ENCODE measurements at places on chromosomes 7 and 10.

- DNase-seq: no peak
Measured at GRCh38 chr10:74206746-74207145, 55.7 kb downstream of the ADK start.

- no peak for DNase-seq
Measured at GRCh38 chr7:17916786-17917185, 23.5 kb downstream of the SNX13 start.

DNA sequence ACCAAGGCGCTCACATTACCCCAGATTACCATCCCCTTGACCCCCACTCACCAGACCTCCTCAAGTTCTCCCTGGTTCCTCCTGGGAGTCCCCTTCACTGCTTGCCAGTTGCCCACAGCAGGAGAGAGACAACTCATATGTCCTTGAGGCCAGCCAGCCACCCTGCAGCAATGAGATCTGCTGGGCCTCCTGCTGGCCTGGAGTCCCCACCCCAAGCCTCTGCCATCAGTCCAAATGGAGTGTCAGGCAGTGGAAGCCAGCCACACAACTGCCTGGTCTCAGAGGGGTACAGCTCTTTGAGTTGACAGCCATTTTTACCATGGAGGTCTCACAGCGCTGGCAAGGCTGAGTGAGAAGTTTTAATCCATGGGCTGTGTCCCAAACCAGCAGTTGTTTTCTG is 53.0 kb upstream of the EXOC4 start:
- DNase-seq: no peak

GRCh38 chr7:2792235-2792634 is 51.9 kb downstream of the GNA12 start:
- DNase-seq: no peak

DNA sequence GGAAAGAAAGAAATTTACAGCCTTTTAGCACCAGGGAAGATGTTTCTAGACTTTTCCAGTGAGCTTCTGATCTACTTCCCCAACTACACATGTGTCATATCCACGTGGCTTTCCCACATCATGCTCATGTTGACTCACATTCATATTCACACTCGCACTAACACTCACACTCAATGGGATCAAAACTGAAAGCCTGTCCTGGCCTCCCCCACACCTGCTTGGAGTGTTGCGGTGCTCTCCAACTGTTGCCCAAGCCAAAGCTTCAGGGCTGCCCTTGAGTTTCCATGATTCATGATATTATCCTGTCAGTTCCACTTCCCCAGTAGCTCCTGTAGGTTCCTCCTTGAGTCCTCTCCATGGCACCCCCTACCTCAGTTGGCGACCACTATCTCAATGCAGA is 444.4 kb downstream of the GATA3 start:
- peak; percentile 1 for DNase-seq

DNA sequence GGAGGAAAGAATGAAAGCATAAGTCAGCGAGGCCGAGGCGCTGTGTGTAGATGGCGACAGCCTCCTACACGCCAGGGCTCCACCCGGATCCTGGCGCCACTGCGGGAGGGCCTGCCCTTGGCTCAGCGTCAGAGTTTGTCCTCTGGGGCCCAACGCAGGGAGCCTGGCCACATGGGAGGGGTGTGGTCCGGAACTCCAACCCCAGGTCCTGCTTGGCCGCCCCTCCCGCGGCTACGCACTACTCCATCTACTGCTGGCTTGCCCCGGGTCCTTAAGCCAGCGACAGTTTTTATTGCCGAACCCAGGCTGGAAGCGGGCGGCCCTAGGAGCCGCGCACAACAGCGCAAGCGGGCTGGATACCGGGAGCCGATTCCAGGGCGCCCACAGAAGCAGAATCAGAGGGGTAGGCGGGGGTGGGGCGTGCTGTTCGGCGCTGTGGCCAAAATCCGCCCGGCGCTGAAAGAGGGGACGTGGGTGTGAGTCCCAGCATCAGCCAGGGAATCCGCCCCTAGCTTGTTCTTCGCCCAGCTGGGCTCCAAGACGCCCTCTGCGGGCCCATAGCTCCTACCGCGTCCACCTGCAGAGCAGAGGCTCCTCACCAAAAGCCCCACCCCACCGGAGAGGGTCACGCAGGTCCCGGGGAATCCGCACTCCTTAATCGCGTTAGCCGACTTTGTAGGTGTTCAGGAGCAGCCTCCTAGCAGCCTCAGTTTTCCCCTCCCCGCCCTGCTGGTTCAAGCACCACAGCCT is 4.5 kb downstream of the KAZALD1 start:
- DNase-seq: no peak

Measured in stimulated activated CD4-positive, alpha-beta T cell treated with anti-CD3 and anti-CD28 coated beads, Interleukin-12 subunit alpha, Interleukin-12 subunit beta, amount 100 ng/mL, for 48 hours (primary cell).